ENCODE measurements at places on chromosomes 7 and 10.

DNA sequence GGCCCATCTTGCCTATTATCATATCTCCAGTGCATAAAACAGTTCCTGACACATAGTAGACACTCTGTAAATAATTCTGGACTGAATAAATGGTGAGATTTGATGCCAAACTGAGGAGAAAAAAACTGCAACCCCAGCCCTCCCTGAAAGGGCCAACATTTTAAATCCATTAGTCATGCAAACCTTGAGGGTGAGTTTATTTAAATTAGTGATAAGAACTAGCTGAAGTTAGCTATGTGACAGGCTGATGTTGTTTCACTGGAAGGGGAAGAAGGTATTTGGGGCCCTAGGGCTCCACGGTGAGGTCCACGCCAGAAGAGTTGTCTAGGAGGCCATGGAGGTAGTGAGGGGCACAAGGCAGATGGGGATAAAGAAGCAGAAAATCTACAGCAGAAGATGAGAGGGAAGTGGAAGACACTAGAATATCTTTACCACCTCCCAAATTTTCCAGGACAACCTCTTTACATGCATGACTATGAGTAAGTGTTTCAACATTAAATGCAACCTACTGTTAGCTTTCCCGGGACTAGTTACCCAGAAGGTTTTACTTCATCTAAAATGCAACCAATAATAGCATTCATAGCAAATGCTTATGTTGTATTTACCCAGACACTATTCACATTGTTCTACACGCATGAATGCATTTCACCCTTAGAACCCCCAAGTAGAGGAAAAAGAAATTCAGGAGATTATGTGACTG lies 183.2 kb upstream of the LYZL1 start:
- no peak for DNase-seq
- H3K27me3 ChIP-seq = peaks cover 44% of the 10 kb centered on the region
- H3K4me3 ChIP-seq = no peak overlapping the region
- H3K27ac ChIP-seq = no peak overlapping the region
- H3K4me1 ChIP-seq = no peaks in the 10 kb centered on the region

DNA sequence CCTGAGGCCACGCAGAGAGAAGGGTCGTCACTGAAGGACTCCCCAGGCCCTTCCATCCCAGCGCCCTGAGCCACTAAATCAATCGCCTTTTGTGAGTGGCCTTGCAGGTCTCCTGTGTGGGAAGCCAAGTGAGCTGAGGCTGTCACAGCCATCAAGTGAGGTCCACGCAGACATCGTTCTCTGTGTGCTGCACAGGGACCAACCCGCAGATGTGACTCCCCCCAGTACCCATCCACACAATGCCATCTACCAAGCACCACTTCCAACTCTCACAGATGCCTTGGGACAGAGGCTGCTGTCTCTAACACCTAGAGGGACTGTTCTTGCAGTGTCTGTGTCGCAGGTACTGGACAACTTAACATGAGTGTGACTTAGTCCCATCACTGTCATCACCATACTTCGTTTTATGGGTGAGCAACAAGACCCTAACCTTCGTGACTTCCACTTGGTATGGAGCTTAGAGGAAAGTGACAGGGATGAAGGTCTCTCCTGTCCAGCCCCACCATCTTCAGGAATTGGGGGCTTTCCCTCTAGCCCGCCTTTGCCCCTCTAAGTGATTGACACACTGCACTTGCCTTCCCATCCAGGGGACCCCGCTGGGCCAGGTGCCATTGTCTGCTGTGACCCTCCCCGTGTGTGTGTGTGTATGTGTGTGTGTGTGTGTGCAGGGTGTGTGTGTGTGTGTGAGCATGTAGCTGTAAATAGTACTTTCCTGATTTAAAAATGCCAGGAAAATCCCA lies 51.4 kb upstream of the TMEM72 start:
- peaks cover 3% of the 10 kb centered on the region for H3K36me3 ChIP-seq
- H3K27ac ChIP-seq = no peak overlapping the region

- no peaks in the 10 kb centered on the region for H3K27me3 ChIP-seq
- no peaks in the 10 kb centered on the region for H3K4me1 ChIP-seq
- peaks cover 2% of the 10 kb centered on the region for H3K36me3 ChIP-seq
- no peak overlapping the region for H3K27ac ChIP-seq
Measured at GRCh38 chr10:92999191-92999590, 61.4 kb upstream of the CYP26C1 start.

DNA sequence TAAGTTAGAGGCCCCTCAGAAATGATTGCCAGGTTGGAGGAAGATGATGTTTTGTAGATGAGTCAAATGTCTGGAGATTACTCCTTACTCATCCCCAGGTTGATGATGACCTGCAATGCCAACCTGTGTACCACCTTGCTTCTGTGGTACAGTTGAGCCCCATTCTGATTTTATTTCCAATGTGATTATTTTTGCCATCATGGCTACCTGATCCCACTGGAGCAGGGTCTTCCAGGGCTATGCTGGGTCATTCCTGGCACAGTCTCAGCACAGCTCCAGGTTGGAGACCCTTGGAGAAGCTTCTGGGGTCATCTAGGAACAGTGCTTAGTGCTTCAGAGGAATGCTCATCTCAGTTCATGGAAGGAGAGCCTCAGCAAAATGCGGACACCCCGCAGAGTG lies 34.3 kb downstream of the LRRC18 start:
- H3K36me3 ChIP-seq = peaks cover 3% of the 10 kb centered on the region
- no peak for DNase-seq
- no peaks in the 10 kb centered on the region for H3K4me1 ChIP-seq

GRCh38 chr10:9102026-9102425 lies 1047.5 kb downstream of the GATA3 start:
- H3K27ac ChIP-seq = no peak overlapping the region
- peaks cover 9% of the 10 kb centered on the region for H3K27me3 ChIP-seq
- no peaks in the 10 kb centered on the region for H3K4me1 ChIP-seq

GRCh38 chr10:20620981-20621380 lies 276.1 kb downstream of the NEBL start:
- H3K36me3 ChIP-seq = no peaks in the 10 kb centered on the region
- H3K4me3 ChIP-seq = no peak overlapping the region
- H3K27ac ChIP-seq = no peak overlapping the region
- H3K4me1 ChIP-seq = no peaks in the 10 kb centered on the region
- no peaks in the 10 kb centered on the region for H3K27me3 ChIP-seq

GRCh38 chr10:119416855-119417254 lies 125.7 kb downstream of the RGS10 start:
- no peaks in the 10 kb centered on the region for H3K27me3 ChIP-seq
- peak; percentile 49 for DNase-seq
- no peak overlapping the region for H3K4me3 ChIP-seq
- H3K36me3 ChIP-seq = peaks cover 2% of the 10 kb centered on the region
- H3K4me1 ChIP-seq = peaks cover 5% of the 10 kb centered on the region
- no peak overlapping the region for H3K27ac ChIP-seq

Measured in central memory CD8-positive, alpha-beta T cell (primary cell).